Dermis microvascular lymphatic vessel endothelial cell (primary cell): ENCODE measurements at places on chromosomes 13 and 19. TPM values are rescaled to one million over a fixed set of nuclear protein-coding genes. Genes with fewer than 3 reads are reported as not detected.

The RAB3D gene
- 34.7 and 35.5 TPM in 2 replicates for total RNA-seq

The SRRM5 gene
- under 0.01 TPM in 1 of 2 replicates, not detected in the other for total RNA-seq

The ANKLE1 gene
- 0.51 and 0.63 TPM in 2 replicates for total RNA-seq

The ZNF69 gene
- 5.0 and 9.6 TPM in 2 replicates for total RNA-seq
